Choroid plexus epithelial cell (primary cell): ENCODE measurements at places on chromosomes 2 and 18.

GRCh38 chr18:51195451-51196117, 1.9 kb downstream of the MEX3C start:
- DNase-seq = peak; percentile 61

GRCh38 chr2:58620093-58620492, 379.0 kb upstream of the FANCL start:
- peak; percentile 60 for DNase-seq

- peak; percentile 73 for DNase-seq
These were observed 17.1 kb downstream of the SLC8A1 start for GRCh38 chr2:40434731-40435271.

DNA sequence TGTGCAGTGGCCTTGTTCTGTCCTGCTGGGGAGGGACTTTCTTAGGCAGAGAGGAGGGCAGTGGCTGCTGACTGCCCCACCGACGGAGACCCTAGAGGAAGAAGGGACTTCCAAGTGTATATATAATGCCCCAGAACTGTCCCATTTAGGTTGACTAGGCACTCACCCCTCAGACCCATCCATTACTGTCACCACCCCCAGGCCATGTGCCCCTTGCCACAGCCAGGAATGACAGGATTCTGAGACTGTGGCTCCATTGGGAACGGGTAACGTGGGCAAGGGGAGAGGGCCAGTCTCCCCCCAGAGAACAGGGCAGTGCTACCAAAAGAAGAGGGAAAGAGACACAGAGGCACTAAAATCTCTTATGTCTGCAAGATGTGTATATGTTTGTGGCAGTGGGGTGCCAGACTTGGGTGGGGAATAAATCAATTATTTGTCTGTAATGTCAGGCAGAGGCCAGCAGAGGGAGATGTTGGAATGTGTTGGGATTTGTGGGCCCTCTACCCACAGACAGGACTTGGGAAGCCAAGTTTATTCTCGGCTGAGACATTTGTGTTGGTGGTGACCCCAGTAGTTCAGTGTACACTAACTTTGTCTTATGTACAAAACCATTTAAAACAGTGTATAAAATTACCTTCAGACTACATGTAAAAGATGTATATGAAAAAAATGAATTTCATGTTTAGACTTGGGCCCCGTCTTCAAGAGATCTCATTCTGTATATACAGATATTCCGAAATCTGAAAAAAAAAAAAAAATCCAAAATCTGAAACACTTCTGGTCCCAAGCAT, 24.0 kb upstream of the TMEM37 start:
- DNase-seq = peak; percentile 84

DNA sequence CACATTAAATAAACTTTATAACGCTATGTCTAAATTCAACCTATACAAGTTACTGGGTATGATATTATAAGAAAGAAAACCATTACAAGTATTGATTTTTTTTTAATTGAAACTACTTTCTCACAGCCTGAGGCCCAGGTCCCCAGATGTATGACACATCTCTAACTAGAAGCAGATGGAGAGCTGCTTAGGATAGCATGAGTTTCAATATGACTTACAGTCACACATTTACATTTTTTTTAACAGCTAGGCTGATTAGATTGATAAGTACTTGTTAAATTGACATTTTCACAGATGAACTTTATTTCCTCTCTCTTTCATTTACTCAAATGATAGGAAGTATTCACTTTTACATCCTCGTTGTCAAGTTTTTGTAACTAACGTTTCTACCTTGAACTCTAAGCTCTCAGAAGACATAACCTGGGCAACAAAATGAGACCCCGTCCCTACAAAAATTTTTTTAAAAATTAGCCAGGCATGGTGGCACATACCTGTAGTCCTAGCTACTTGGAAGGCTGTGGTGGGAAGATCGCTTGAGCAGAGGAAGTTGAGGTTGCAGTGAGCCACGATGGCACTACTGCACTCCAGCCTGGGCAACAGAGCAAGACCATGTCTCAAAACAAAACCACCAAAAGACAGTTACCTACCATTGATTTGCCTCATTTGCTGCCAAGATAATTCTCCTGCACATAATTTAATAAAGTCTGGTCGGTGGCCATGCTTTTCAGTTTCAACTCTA, 52.4 kb downstream of the STK39 start:
- DNase-seq = no peak

GRCh38 chr2:210555555-210555954, 844 bp upstream of the CPS1 start:
- no peak for DNase-seq

GRCh38 chr2:121903037-121903689, 147.7 kb downstream of the TSN start:
- DNase-seq = no peak

- DNase-seq = no peak
These were observed 13.3 kb downstream of the GAREM2 start for GRCh38 chr2:26185954-26186770.

DNA sequence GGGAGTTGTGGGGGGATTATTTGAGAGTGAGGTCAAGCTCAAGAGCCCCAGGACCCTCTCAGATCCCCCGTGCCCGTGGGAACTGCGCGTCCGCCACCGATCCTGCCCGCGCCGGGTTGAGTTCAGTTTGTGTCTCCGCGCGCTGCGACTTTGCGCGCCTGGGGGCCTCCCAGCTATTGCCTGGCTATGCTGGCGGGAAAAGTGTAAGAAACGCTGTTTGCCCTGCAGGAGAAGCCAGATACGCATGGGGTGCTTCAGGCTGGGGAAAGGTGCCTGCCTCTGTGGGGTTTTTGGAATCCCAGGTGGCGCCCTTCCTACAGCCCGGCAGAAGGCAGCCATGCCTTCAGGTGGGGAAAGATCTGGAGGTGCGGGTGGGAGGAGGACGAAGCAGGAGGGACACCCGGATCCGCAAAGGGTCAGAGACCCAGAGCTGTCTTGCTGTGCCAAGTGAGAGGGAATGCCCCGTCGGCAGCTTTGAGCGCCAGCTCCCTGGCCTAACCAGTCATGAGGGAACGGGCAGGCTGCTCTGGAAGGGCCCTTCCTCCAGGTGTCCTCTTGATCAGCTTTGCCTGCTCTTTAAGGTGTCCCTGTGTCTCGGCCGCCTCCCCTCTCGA, 22.5 kb downstream of the TEX44 start:
- DNase-seq = peak; percentile 27

DNA sequence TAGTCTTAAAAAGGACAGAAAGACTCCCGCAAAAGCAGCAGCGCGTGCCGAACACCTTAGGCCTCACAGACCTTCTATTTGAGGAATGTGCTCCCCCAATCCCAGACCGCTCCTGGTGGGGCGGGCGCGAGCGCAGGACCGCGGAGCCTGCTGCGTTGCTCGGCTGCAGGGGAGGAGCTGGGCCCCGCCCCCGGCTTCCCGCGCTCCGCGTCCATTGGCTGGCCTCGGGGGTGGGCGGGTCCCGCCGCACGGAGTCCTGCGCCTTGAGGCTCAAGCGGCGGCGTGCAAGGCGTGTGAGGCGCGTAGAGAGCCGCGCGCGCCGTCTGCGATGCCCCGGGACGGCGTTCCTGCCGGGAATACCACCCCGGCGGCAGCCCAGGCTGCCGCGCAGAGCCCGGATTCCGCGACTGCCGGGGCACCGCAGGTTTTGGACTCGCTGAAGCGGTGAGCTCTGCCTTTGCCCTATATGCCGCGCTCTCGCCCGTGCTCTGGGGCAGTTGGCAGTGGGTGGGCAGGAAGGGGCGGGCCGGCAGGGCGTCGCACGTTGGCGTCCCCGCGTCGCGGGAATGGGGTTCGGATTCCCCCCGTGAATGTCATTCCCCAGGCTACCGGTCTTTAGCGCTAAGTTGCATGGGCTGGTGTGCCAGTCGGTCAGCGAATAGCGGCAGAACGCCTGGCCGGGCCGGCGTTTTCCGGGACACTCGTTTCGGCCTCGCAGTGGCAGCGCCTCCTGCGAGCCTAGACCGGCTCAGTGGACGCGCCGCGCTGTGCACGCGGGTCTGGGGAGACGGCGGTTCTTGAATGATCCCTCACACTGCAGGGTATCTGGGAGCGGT, 49.6 kb upstream of the PAIP2B start:
- DNase-seq = peak; percentile 75

- DNase-seq = no peak
These were observed 43.4 kb downstream of the ZNF516 start for GRCh38 chr18:76451396-76452331.

DNA sequence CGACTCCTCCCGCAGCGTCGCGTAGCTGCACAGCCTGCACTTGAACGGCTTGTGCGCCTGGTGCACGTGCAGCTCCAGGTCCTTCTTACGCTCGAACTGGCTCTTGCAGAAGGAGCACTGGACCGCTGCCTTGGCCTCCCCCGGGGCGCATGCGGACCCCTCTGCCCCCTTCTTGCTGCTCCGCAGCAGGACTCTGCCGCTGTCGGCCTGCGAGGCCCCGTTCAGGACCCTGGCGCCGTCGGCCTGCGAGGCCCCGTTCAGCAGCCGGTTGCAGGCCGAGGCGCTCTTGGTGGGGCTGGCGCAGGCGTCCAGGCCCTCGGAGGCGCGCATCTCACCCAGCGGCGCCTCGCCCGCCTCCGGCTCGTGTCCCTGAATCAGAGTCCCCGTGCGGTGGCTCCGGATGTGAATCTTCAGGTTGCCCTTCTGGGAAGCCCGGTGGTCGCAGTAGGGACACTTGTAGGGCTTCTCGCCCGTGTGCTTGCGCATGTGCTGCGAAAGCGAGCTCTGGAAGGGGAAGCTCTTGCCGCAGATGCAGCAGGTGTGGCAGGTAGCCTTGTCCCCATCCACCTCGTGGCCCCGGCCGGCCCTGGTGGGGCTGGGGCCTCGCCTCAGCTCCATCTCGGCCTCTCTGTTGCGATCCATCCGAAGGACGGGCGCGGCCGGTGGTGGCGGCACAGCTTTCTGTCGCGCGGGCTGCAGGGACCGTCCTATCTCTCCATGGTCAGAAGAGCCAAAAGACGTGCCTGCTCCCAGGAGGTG, 52.5 kb downstream of the ZNF516 start:
- DNase-seq = no peak

GRCh38 chr18:53946594-53946993, 277.9 kb downstream of the MBD2 start:
- DNase-seq = no peak

GRCh38 chr2:134762508-134762907, 43.7 kb upstream of the TMEM163 start:
- no peak for DNase-seq

- no peak for DNase-seq
These were observed 33.4 kb downstream of the MYCN start for GRCh38 chr2:15973481-15974401.

GRCh38 chr2:14234911-14235310, 397.6 kb upstream of the LRATD1 start:
- DNase-seq = no peak

- DNase-seq = no peak
These were observed 399.5 kb upstream of the RAB6C start for GRCh38 chr2:129580001-129580400.

GRCh38 chr2:102446936-102447335, 24.0 kb downstream of the IL18RAP start:
- DNase-seq = no peak

- DNase-seq = no peak
These were observed 10.3 kb downstream of the TEX44 start for GRCh38 chr2:231602859-231603467.

DNA sequence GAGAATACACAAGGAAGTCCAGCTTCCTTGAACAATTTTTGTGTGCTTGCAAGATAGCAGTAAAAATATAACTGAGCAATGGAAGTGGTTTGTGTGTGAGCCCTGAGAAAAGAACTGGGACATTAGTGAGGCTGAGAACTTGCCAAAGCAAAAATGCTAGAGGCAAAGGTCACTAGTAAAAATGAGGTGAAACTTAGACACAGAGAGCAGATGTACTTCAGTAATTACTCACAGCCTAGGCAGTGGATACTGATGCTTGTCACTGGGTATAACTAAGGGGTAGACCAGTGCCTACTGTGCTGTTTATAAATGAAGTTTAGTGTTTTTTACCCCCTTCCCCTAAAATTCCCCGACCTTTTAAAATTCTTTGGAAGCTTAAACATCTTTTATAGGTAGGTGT, 450.1 kb downstream of the LPIN1 start:
- peak; percentile 84 for DNase-seq

DNA sequence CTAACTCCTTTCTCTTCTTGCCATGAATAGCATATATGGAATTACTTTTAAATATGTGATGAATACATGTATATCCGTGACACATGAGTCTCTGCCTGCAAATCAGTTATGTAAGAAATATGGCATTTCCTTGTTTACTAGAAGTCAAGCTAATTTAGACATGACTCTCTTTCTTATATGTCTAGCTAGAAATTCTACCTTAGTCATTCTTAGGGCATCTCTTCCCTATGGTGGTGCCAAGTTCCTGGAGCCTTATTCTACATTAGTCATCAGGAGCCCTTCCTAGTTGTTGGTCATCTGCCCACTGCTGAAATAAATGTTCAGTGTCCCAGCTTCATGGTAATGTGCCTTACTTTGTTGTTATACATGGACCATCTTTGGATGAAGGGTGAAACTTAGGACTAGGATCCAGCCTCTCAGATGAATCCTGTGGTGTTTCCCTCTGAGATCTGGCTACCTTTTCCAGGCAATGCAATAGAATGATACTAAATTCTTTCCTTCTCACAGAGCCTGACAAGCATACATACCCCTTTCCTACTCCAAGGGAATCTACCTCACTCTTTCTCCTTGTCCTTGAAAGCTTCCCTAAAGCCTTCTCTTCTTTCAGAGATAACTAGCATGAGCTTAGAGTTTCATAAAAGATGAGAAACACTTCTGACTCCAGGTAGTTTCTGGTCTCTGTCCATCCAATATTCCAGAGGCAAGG, 415.3 kb upstream of the VWC2L start:
- DNase-seq = peak; percentile 49

DNA sequence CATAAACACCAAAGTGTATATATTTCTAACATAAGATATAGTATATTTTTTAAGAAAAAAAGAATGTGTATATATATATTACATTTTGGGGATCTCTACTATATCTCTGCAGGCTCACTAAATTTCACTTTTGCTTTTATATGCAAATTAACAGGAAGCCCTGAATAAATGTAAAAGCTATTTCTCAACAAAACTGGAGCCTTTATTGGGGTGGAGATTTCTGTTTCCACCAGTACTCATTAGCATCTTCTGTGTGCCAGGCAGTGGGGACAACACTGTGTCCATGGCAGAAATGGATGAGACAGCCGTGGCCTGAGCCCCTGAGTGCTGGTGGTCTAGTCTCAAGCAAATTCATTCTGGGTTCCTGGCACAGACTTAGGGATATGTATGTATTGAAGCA, 41.3 kb downstream of the C18orf63 start:
- DNase-seq = no peak

DNA sequence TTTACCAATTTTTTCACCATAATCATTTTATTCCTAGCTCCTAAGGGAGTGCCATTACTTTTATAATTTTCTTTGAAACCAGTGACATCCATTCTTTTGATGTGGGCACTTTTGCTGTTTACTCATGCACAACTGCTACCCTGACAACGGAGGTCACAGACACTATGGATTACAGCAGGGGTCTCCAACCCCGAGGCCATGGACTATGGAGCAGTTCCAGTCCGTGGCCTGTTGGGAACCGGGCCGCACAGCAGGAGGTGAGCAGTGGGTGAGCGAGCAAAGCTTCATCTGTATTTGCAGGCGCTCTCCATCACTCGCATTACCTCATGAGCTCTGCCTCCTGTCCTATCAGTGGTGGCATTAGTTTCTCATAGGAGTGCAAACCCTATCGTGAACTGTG, 34.6 kb downstream of the PRPF40A start:
- DNase-seq = peak; percentile 5

- DNase-seq = no peak
These were observed 205.8 kb upstream of the SMAD2 start for GRCh38 chr18:48136051-48136826.

- no peak for DNase-seq
These were observed 94.2 kb downstream of the HNMT start for GRCh38 chr2:138058427-138058826.

GRCh38 chr2:168515502-168515901, 59.4 kb downstream of the CERS6 start:
- DNase-seq = peak; percentile 94

- DNase-seq = no peak
These were observed 297.6 kb upstream of the SKOR2 start for GRCh38 chr18:47549021-47549540.
